ENCODE measurements at places on chromosomes 7 and 10.
A peak's percentile ranks its signal among the peaks of the same experiment; 100 is the strongest.

- no peak for DNase-seq
Observed at GRCh38 chr10:86340176-86340990, 26.2 kb downstream of the GRID1 start.

DNA sequence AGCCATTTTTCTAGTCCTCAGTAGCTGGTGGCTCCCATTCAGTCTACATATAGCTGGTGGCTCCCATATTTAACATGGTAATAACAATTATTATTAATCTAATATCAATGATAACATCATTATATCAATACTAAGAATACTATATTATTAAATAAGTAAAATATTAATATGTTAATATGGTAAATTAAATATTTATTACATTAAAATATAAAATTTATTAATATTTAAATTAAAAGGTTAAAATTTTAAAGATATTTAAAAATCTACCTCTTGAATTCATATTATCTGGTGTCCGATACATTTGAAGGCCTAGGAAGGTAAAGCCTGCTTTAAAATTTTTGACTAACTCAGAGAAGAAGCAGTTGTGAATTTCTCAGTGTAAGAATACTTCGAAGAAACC is 69.8 kb downstream of the SPAG6 start:
- DNase-seq: no peak

DNA sequence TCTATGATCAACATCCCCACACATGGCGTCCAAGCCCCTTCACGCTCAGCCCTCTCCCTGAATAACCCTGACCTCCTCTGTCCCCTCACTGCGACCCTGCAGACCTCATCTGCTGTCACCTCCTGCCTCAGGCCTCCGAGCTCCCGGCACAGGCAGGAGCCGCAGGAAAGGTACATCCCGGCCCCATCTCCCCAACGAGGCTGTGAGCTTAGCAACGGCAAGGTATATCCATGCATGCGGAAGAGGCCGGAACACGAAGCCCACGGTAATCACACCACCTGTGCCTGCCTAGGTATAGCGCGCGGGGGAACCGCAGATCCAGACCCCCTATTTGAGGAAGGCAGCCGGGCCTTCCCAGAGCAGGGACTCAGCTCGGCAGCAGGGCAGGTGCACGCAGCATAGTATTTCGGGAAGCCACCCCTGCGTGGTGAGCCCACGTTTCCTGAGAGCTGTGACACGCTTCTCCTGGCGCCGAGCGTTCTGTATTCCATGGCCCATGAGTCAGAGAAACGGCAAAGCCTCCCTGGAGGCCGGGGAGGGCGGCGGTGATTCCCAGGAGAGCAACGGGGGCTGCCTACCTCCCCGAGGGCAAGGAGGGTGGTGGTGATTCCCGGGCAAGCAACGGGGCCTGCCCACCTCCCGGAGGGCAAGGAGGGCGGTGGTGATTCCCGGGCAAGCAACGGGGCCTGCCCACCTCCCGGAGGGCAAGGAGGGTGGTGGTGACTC is 50.1 kb upstream of the DNAAF5 start:
- DNase-seq: no peak

- no peak for DNase-seq
Observed at GRCh38 chr7:75727881-75728593, 10.7 kb downstream of the HIP1 start.

- peak; percentile 62 for DNase-seq
Observed at GRCh38 chr10:73253225-73253555, 746 bp upstream of the MRPS16 start.

GRCh38 chr10:58515291-58515941 is 2.7 kb downstream of the BICC1 start:
- DNase-seq: no peak

GRCh38 chr10:73863039-73863817 is 11.1 kb downstream of the CAMK2G start:
- DNase-seq: no peak

- no peak for DNase-seq
Observed at GRCh38 chr7:23075571-23075970, 30.0 kb upstream of the KLHL7 start.

DNA sequence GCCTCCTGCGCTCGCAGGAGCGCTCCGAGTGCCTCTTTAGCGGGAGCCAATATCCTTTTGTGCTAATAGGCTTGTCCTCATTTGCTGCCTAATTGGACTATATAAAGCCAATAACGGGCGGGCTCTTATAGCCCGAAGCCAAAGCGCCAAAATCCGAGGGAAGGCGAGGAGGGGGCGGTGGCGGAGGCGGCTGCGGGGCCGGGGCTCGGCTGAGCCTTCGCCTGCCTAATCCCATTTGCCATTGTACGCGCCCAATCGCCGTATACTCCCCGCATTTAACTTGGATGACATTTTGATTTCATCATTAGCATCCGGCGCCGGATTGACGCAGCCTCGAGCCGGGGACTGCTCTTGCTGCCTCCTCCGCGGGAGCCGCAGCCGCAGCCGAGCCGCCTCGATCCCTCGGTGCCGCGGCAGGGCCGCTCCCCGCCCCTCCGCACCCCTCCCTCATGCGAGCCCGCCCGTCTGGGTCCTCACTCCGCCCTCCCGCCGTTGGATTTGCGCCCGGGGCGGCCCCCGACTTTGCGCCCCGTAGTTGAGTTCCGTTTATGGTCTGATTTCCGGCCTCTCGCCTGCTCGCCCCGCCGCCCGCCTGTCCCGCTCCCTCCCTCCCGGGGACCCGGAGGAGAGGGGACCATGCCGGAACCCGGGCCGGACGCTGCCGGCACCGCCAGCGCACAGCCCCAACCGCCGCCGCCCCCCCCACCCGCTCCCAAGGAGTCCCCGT is at the start of gene HMX3:
TSS of gene HMX3 (plus strand) at position 556 of the 727 bp plus-strand sequence. CDS start at position 637, 81 bp downstream.
- peak; percentile 36 for DNase-seq
